Activated naive CD8-positive, alpha-beta T cell treated with anti-CD3 and anti-CD28 coated beads for 36 hours (primary cell): ENCODE measurements at places on chromosomes 3 and 15.

- DNase-seq: no peak
Observed at GRCh38 chr3:194346035-194346434, 5.1 kb downstream of the CPN2 start.

DNA sequence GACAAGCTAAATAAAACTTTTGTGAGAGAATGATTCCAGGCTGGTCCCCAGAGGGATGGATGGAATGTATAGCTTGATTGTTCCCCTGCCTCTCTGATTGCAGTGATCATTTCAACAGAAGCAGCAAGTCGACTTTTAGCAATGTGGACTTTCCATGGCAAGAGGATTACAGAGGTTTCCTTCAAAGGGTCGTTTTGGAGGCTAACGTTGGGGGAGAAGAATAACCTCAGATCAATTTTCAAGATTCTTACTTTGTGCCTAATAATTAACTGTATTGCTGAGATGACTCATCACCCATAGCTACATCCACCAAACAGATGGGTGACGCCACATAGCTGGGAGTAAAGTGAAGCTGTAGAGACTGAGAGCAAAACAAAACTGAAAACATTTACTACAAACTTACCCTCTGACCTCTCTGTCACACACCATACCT is 79.9 kb downstream of the GTPBP8 start:
- no peak for DNase-seq

DNA sequence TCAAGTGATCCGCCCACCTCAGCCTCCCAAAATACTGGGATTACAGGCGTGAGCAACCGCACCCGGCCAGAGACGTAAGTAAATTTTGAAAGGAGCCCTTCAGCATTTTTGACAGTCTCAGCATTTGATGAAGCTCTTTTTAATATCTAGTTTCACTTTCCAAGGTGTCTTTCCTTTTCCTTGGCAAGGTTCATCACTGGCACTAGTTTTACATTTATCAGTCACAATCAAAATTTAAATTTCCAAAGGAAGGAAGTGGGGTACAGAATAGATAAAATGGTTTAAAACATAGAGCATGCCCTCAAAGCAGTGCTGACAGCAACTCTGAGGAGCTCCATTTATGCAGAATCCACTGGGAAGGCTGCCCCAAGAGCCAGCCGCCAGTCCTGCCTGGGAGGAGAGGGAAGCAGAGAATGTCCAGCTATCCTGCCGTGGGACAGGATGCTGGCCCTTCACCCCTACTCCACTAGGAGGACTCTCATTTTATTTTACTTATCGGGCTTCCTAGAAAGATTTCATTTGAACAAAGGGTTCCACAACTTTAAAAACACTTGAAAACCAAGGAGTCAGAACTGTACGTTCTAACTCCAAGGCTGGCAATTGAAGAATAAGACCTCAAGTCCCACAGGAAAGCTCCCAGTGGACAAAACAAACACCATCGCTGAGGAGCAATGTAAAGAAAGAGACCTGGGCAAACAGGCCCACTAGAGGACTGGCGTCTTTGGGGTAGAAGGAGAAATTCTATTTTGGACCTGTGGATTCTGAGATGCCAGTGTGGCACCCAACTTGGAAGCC is 9.9 kb downstream of the SFMBT1 start:
- no peak for DNase-seq

DNA sequence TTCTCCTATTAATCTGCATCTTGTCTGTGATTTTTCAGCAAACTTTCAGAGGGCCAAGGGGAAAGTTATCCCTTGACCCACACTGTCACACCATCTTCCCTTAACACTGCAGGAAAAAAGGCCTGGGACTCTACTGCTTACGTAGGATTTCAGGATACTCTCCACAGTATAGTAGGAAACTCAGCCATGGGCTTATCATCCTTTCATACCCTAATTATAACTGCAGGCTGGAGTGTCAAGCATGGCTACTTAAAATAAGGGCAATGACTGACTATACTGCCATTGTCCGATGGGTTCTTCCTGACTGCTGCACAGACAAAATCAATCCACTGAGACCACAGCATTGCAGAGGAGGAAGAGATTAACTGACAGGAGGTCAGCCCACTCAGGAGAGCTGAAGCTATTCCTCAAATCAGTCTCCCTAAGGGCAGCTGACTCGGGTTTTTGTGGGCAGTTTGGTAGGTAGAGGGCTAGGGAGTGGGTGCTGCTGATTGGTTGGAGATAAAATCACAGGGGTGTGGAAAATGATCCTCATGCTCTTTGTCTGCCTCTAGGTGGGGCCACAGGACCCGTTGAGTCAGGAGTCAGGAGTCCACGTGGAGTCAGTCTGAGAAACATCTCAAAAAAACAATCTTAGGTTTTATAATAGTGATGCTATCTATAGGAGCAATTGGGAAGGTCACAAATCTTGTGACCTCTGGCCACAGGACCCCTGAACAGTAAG is 118.2 kb upstream of the STRIT1 start:
- DNase-seq: peak; percentile 8

- no peak for DNase-seq
Observed at GRCh38 chr3:148381051-148381450, 316.7 kb upstream of the AGTR1 start.

DNA sequence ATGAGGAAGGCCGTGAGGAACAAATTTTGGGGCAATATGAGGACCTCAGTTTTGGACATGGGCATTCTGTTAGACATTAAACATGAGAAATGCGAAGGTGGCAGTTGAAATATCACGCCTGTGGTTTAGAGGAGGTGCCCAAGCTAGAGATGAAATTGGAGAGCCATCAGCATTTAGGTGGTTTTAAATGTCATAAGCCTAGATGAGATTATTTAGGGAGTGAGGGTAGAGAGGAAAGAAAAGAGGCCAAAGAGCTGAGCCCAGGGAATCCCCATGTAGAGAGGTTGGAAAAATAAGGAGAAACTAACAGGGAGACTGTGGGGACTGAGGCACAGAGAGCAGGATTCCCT is 14.9 kb downstream of the RTP1 start:
- DNase-seq: no peak
